ENCODE measurements at places on chromosomes 2 and 18.

GRCh38 chr2:101706819-101707177 is 9.3 kb downstream of the MAP4K4 start:
- no peak for DNase-seq

- DNase-seq: no peak
Measured at GRCh38 chr18:8253944-8254343, 355.3 kb upstream of the RAB12 start.

- DNase-seq: no peak
Measured at GRCh38 chr2:145026456-145027455, 506.8 kb upstream of the ZEB2 start.

GRCh38 chr2:153360239-153360638 is 118.3 kb downstream of the RPRM start:
- no peak for DNase-seq

DNA sequence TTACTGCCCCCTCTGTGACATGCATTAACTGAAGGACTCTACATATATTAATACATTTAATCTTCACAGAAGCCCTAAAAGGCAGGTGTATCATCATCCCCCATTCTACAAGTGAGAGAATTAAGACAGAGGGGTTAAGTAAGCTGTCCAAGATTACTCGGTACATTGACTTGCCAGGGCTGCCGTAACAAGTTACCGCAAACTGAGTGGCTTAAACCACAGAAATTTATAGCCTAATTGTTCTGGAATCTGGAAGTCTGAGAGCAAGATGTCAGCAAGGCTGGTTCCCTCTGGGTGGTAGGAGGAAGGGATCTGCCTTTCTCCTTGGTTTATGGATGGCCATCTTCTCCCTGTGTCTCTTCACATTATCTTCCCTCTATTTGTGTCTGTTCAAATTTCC is 605.5 kb downstream of the EPHA4 start:
- DNase-seq: no peak

DNA sequence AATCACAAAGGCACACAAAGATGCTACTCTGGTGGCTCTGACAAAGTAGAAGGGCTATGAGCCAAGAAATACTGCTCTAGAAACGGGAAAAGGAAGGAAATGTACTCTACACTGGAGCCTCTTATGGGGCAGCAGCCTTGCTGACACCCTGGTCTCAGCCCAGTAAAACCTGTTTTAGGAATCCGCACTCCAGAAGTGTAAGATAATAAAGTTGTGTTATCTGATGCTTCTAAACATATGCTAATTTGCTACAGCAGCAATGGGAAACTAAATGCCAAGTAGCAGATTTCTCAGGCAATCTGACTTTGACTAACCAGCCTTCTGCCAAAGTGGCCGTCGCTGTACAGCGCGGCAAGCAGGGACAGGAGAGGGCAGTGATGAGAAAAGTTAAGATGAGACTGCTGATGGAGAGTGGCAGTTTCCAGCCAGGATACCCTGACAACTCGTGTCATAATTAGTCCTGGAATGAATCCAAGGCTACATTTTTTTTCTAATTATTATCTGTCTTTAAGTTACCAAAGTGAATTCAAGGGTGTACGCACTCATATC is 99.0 kb downstream of the NETO1 start:
- DNase-seq: no peak

- DNase-seq: no peak
Measured at GRCh38 chr2:218894151-218894879, 13.7 kb downstream of the WNT10A start.

DNA sequence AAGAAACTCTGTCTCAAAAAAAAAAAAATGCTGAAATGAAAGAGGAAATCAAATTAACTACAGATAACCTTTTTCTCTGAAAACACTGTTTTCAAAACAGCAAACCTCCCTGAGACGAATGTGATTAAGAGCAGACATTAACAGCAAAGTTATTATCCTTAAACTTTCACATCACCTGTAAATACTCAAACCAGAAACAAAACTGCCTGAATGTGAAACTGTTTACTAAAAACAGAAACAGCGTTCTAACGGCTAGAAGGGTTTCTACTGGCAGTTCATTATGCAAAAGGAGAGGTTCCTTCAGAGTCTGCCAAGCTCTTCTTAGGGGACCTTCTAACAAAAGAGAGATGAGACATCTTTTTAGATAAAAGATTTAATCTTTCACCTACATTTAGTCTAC is 45.9 kb downstream of the PNO1 start:
- peak; percentile 15 for DNase-seq

DNA sequence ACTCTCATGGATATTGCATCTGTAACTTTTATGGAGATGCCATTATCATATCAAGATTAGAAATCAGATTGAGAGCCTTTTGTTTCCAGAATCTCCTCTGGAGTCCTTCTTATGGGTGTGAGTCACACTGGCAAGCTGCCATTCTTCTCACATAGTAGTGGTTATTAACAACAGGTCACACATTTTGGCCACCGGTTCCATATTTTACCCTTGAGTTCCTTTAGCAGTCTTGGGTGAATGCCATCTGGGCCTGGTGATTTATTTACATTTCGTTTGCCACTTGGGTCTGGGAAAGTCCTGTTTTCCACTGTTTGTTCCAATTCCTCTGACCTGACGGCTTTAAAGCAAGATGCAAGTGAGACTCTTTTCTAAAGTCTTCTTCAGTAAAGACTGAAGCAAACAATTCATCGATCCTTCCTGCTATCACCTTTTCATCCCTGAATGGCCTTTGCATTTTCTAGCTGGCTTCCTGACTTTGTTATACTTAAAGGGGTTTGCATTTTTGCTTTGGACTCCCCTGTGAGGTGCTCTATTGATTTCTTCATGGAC is 80.5 kb upstream of the CAVIN2 start:
- DNase-seq: no peak

DNA sequence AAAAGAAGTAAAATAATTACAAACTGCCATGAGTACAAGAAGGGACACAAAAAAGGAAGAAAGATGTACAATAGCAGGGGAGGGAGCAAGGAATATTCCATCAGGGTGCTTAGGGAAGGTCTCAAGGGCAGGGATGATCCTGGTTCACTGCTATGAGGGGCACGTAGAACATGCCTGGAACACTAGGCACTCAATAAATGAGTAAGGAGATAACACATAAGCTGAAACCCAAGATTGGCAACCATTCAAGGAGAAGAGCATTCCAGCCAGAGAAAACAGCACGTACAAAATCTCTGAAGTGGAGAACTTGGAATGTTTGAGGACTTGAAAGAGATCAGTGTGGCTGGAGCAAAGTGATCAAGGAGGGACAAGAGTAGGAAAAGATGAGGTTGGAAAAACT is 103.2 kb downstream of the FAM161A start:
- DNase-seq: no peak

- DNase-seq: no peak
Measured at GRCh38 chr2:148483665-148484064, 160.9 kb upstream of the EPC2 start.

GRCh38 chr18:10249801-10250200 is 204.6 kb upstream of the APCDD1 start:
- DNase-seq: no peak

GRCh38 chr2:147463881-147464520 is 380.8 kb upstream of the ACVR2A start:
- no peak for DNase-seq

DNA sequence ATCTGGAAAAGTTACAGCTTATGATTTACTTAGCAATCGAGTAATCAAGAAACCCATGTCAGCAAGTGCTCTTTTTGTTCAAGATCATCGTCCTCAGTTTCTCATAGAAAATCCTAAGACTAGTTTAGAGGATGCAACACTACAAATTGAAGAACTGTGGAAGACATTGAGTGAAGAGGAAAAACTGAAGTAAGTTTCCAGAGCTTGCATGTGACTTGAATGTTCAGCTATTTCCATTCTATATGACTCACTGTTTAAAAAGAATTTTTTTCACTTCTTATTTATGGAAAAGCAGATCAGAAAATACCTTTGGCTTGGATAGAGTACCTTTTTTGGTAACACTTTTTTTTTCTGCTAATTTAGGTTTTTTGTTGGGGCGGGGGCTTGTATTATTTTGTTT is 70.7 kb downstream of the PMS1 start:
- DNase-seq: no peak

DNA sequence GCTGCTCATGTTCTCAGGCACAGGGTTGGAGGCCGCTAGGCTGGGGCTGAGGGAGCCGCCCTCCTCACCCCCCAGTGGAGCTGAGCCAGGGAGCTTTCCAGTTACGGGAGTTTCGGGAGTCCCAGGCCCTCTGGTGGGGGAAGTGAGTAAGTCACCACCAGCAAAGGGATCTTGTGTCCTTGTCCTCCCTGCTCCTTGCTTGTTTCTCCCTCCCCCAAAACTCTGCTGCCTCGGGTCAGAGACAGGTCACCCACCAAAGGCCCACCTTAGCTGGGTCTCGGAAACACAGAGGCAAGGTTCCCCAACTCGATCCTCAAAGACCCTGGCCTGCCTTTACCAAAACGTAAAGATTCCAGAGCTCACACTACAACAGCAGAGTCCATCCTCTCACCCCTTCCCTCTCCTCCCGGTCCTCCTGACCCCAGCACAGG is 60.5 kb upstream of the POMC start:
- DNase-seq: peak; percentile 25

DNA sequence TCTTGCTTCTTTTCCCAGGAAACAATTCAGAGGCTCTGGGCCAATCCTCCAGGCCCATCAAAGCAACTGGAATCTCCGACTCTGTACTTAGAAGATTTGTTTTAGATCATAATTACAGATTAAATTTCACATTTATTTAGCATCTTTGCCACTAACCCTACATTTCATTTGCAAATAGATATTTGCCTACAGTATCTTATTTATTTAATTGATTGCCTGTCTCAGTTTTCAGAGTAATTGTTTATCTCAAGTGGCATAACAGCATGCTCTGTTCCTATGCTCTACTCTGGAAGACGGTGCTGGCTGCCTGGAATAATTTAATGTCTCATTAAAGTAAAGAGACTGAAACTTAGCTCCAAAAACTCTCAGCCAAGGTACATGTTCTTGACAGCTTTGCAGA is 213.4 kb downstream of the HNMT start:
- no peak for DNase-seq

DNA sequence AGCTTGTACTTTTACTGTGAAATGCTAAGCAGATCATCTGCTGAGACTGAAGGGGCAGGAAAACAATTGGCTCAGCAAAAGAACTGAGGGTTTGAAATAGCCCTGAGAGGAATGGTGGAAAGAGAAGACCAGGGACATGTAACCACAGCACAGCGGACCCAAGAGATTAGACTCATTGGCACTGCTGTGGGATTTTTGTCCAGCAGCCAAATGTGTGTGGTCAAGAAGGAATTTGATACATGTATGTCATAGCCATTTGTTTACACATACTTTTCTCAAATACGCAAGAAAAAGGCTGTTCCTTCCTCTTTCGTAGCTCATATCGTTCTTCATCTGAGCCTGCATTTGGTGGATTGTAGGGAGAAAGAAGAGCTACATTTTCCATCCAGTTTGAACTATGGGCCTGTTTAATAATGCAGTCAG is 73.8 kb downstream of the TRABD2A start:
- no peak for DNase-seq

- no peak for DNase-seq
Measured at GRCh38 chr2:191832668-191833067, 14.2 kb downstream of the CAVIN2 start.

- DNase-seq: no peak
Measured at GRCh38 chr2:64062840-64063239, 43.6 kb upstream of the VPS54 start.

- DNase-seq: no peak
Measured at GRCh38 chr18:44766450-44766849, 85.8 kb downstream of the SETBP1 start.

DNA sequence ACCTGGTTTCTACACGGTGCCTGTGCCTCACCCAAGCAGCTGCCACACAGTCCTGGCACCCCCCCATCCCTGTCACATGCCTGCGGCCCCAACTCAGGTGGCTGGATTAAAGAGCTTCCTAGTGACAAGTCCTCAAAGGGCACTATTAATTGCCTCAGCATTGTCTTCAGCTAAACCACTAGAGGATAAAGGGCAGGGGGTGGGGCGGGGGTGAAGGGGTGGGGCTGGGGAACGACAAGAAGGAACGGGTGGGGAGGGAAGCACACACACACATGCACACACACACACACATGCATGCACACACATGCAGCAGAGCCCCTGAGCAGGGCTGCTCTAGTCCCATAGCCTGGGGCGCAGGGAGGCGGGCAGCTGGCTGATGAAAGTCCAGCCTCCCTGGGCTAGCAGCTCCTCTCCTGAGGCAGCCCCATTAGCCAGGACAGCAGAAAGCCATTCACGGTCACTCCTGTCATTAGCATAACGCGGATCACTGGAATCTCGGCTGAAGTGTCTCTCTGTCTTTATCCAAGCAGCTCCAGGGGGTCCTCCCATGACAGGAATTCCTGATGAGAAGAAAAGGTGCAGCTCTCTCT is 7.4 kb upstream of the TEX261 start:
- DNase-seq: no peak

- no peak for DNase-seq
Measured at GRCh38 chr18:70506511-70506910, 217.7 kb downstream of the SOCS6 start.

GRCh38 chr2:107358362-107358761 is 468.3 kb upstream of the RGPD4 start:
- DNase-seq: no peak

DNA sequence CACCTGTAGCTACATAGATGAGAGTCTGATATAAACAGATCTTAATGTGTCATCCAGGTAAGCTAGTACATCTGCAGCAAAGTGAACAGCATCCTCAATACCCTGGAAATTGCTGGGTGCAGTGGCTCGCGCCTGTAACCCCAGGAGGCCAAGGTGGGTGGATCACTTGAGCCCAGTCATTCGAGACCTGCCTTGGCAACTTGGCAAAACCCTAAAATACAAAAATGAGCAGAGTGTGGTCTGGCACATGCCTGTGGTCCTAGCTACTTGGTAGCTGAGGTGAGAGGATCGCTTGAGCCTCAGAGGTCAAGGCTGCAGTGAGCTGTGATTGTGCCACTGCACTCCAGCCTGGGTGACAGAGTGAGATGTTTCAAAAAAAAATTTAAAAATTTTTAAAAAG is 233.9 kb upstream of the SP5 start:
- no peak for DNase-seq

DNA sequence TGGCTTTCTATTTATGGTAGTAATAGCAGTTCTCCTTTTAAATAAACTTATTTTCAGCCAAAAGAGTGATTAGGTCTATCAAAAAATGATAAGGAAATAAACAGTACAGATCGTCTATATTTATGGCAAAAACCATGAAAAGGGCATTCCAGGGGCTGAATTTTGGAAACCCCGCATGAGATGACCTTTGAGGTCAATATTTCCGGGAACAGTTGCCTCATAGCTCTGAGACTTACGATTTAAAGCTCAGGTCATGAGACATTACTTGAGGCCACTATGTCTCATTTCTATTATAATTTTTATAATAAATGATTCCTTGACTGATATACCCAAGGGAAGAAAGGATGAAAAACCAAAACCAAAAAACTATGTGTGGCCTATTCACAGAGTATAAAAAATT is 101.1 kb downstream of the LDLRAD4 start:
- no peak for DNase-seq

Data from stimulated activated CD4-positive, alpha-beta T cell treated with anti-CD3 and anti-CD28 coated beads, Interleukin-4, amount 100 ng/mL, for 24 hours (primary cell).